ENCODE measurements at places on chromosomes 3 and 15. TPM values are rescaled to one million over a fixed set of nuclear protein-coding genes. Genes with fewer than 3 reads are reported as not detected.
A peak's percentile ranks its signal among the peaks of the same experiment; 100 is the strongest.

DNA sequence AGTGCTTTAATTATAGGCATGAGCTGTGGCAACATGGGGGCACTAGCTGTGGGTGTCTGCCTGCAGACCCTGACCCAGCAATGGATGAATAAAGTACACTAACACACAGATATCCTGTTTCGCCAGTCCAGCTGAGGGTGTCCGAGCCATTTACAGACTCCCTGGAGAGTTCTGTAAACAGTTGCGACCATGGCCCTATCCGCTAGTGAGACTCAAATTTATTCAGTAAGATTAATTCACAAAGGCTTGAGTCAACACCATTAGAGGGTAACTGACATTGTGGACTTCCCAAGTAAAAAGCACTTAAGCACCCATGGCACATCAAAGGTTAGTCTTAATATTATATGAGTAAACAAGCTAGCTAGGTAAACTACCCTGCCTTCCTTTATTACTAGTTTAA is 161.6 kb downstream of the TBL1XR1 start:
- H3K4me3 ChIP-seq, result no peak overlapping the region
- H3K36me3 ChIP-seq, result peaks cover 42% of the 10 kb centered on the region
- DNase-seq, result no peak
- H3K27me3 ChIP-seq, result no peaks in the 10 kb centered on the region
- H3K4me1 ChIP-seq, result peaks cover 3% of the 10 kb centered on the region

GRCh38 chr3:14514323-14514720 is 25.8 kb downstream of the GRIP2 start:
- H3K36me3 ChIP-seq, result no peaks in the 10 kb centered on the region
- peaks cover 2% of the 10 kb centered on the region for H3K27me3 ChIP-seq
- DNase-seq, result peak; percentile 13
- no peak overlapping the region for H3K4me3 ChIP-seq
- H3K4me1 ChIP-seq, result no peaks in the 10 kb centered on the region

DNA sequence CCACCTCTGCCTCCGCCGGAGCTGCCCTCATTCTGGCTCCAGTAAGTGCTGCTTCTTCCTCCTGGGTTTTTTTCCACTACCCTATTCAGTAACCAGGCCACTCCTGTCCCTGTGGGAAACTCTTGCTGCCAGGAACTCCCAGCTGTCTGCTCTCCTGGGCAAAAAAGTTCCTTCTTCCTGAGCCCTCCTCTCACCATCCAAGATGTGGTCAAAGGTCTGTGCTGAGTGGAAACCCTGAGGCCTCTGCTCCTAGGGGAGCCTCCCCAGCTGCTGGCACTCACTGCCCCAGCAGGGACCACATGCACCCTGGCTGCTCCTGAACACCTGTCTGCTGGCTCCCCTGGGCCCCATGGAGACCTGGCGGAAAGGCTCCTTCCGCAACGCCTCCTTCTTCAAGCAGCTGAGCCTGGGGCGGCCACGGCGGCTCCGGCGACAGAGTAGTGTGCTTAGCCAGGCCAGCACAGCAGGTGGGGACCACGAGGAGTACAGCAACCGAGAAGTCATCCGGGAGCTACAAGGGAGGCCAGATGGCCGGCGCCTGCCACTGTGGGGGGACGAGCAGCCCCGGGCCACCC is 454 bp downstream of the C15orf62 start:
- peaks cover 23% of the 10 kb centered on the region for H3K4me1 ChIP-seq
- no peaks in the 10 kb centered on the region for H3K27me3 ChIP-seq
- no peak for DNase-seq
- H3K4me3 ChIP-seq, result peak overlapping the region; percentile 58
- peaks cover 6% of the 10 kb centered on the region for H3K36me3 ChIP-seq

GRCh38 chr3:57556459-57557084 is 498 bp downstream of the PDE12 start:
- H3K4me3 ChIP-seq, result peak overlapping the region; percentile 90
- DNase-seq, result no peak
- no peaks in the 10 kb centered on the region for H3K27me3 ChIP-seq
- H3K4me1 ChIP-seq, result peaks cover 33% of the 10 kb centered on the region
- H3K36me3 ChIP-seq, result peaks cover 22% of the 10 kb centered on the region

- no peaks in the 10 kb centered on the region for H3K4me1 ChIP-seq
- H3K27me3 ChIP-seq, result peaks cover 6% of the 10 kb centered on the region
- no peak for DNase-seq
- H3K4me3 ChIP-seq, result no peak overlapping the region
- no peaks in the 10 kb centered on the region for H3K36me3 ChIP-seq
Observed at GRCh38 chr15:78651007-78651406, 10.0 kb upstream of the CHRNB4 start.

GRCh38 chr15:81087066-81087465 is 47.0 kb upstream of the CFAP161 start:
- H3K27ac ChIP-seq, result no peak overlapping the region
- no peak for DNase-seq
- peaks cover 14% of the 10 kb centered on the region for H3K27me3 ChIP-seq
- peaks cover 3% of the 10 kb centered on the region for H3K4me1 ChIP-seq
- no peak overlapping the region for H3K4me3 ChIP-seq

GRCh38 chr15:64635499-64636495 is 139.6 kb downstream of the RBPMS2 start:
- no peak for DNase-seq
- H3K4me3 ChIP-seq, result peak overlapping the region; percentile 62
- peaks cover 32% of the 10 kb centered on the region for H3K36me3 ChIP-seq
- H3K27ac ChIP-seq, result peak overlapping the region; percentile 80
- H3K27me3 ChIP-seq, result peaks cover 2% of the 10 kb centered on the region

DNA sequence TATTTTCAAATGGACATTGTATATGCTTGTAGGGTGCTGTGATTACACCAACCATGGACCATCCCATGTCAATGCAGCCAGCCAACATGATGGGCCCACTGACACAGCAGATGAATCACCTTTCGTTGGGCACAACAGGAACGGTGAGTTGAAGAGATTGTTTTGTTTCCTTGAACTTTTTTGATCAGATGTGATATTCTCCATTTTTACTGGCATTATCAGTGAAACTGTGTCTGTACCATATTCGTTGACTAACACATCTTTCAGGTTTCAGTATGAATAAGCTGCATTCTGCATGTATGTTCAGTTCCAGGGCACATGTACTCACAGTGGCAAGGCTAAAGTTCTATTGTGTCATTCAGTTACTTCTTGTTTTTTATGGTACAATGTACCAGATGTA is 655.2 kb downstream of the RBMS3 start:
- H3K36me3 ChIP-seq, result no peaks in the 10 kb centered on the region
- no peak overlapping the region for H3K4me3 ChIP-seq
- H3K27ac ChIP-seq, result no peak overlapping the region

GRCh38 chr3:122793568-122794416 is at the start of gene HSPBAP1:
Gene HSPBAP1 (minus strand): TSS chr3:122793831. CDS start chr3:122793680, 151 bp downstream.
- peak within 1 kb of the TSS; percentile 84 for H3K4me3 ChIP-seq
- DNase-seq, result peak; percentile 89
- no peaks in the 10 kb centered on the region for H3K27me3 ChIP-seq
- H3K4me1 ChIP-seq, result peaks cover 22% of the 10 kb centered on the region

DNA sequence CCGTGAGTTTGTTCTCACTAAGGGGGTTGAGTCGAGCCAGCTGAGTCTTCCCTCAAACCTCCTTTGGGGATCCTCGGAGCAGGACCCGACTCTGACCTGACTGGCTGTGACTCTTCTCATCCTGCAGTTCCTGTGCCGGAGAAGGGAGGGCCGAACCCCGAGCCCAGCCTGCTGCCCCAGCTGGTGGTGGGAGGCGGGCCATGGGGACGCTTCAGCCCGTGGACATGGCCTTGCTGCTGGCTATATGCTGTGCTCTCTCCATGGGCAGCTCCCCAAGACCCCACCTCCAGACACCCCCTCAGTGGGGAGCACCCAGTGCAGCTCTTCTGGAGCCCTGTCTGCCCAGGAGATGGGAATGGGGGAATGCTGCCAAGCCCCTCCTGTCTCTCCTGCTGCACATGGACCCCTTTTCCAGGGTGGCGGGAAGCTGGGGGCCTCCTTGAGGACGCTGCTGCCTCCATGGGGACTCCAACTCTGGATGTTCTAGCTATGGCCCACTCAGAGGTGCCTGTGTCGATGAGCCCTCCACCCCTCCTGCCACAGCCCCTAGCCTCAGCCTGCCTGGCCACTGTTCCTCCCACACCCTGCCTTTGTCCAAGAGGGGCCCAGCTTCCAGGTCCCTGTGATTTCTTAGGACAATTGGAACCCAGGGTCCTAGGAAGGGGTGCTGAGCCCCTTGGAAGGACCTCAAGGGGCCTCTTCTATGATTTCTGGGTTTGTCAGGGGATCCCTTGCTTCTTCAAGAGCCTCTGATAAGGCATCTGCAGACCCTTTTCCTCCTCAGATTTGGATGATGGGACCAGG is 12.8 kb downstream of the C15orf39 start:
- H3K27ac ChIP-seq, result no peak overlapping the region
- no peaks in the 10 kb centered on the region for H3K27me3 ChIP-seq
- peaks cover 18% of the 10 kb centered on the region for H3K4me1 ChIP-seq
- peaks cover 7% of the 10 kb centered on the region for H3K36me3 ChIP-seq
- H3K4me3 ChIP-seq, result no peak overlapping the region

- H3K27ac ChIP-seq, result no peak overlapping the region
- no peak for DNase-seq
- H3K36me3 ChIP-seq, result no peaks in the 10 kb centered on the region
- H3K4me1 ChIP-seq, result peaks cover 2% of the 10 kb centered on the region
- peaks cover 19% of the 10 kb centered on the region for H3K27me3 ChIP-seq
Observed at GRCh38 chr3:33786565-33787327, 11.7 kb upstream of the PDCD6IP start.

- no peaks in the 10 kb centered on the region for H3K4me1 ChIP-seq
- no peaks in the 10 kb centered on the region for H3K36me3 ChIP-seq
- H3K27ac ChIP-seq, result no peak overlapping the region
Observed at GRCh38 chr15:73386886-73387506, 18.2 kb upstream of the HCN4 start.

DNA sequence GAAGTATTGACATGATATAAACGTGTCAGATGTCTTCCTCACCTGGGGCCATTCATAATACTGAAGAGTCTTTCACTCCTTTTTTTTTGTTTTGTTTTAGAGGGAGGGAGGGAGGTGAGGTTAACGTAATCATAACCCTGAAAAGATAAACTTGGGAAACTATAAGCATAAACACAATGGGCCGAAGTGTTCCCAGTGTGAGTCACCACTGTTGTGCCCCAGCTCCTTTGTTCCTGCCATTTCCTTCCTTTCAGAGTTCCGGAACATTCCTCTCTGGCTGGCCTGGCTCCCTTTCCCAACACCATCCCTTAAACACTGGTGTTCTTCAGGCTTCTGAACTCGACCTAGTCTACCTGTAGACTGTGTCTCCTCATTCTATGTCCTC is 18.6 kb downstream of the PLD1 start:
- no peaks in the 10 kb centered on the region for H3K36me3 ChIP-seq
- no peak for DNase-seq
- peaks cover 7% of the 10 kb centered on the region for H3K27me3 ChIP-seq

GRCh38 chr3:13451301-13451673 is 28.8 kb upstream of the HDAC11 start:
- DNase-seq, result peak; percentile 42
- H3K27me3 ChIP-seq, result no peaks in the 10 kb centered on the region
- H3K36me3 ChIP-seq, result no peaks in the 10 kb centered on the region
- peak overlapping the region; percentile 88 for H3K27ac ChIP-seq
- peak overlapping the region; percentile 79 for H3K4me3 ChIP-seq
- H3K4me1 ChIP-seq, result peaks cover 11% of the 10 kb centered on the region

DNA sequence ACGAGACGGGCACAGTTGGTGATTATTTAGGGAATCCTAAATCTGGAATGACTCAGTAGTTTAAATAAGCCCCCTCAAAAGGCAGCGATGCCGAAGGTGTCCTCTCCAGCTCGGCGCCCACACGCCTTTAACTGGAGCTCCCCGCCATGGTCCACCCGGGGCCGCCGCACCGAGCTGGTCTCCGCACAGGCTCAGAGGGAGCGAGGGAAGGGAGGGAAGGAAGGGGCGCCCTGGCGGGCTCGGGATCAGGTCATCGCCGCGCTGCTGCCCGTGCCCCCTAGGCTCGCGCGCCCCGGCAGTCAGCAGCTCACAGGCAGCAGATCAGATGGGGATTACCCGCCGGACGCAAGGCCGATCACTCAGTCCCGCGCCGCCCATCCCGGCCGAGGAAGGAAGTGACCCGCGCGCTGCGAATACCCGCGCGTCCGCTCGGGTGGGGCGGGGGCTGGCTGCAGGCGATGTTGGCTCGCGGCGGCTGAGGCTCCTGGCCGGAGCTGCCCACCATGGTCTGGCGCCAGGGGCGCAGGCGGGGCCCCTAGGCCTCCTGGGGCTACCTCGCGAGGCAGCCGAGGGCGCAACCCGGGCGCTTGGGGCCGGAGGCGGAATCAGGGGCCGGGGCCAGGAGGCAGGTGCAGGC is 318.0 kb downstream of the FGF12 start:
- peaks cover 53% of the 10 kb centered on the region for H3K27me3 ChIP-seq
- H3K4me3 ChIP-seq, result peak overlapping the region; percentile 18
- H3K4me1 ChIP-seq, result peaks cover 3% of the 10 kb centered on the region
- DNase-seq, result peak; percentile 41
- H3K27ac ChIP-seq, result no peak overlapping the region

- DNase-seq, result no peak
- H3K4me1 ChIP-seq, result peaks cover 2% of the 10 kb centered on the region
- peak overlapping the region; percentile 38 for H3K4me3 ChIP-seq
- H3K27me3 ChIP-seq, result peaks cover 3% of the 10 kb centered on the region
Observed at GRCh38 chr15:62624547-62625378, 417.8 kb upstream of the TPM1 start.

- peaks cover 10% of the 10 kb centered on the region for H3K4me1 ChIP-seq
- H3K27me3 ChIP-seq, result no peaks in the 10 kb centered on the region
- H3K4me3 ChIP-seq, result no peak overlapping the region
- peaks cover 5% of the 10 kb centered on the region for H3K36me3 ChIP-seq
- DNase-seq, result no peak
Observed at GRCh38 chr3:66456711-66457173, 44.1 kb downstream of the LRIG1 start.

DNA sequence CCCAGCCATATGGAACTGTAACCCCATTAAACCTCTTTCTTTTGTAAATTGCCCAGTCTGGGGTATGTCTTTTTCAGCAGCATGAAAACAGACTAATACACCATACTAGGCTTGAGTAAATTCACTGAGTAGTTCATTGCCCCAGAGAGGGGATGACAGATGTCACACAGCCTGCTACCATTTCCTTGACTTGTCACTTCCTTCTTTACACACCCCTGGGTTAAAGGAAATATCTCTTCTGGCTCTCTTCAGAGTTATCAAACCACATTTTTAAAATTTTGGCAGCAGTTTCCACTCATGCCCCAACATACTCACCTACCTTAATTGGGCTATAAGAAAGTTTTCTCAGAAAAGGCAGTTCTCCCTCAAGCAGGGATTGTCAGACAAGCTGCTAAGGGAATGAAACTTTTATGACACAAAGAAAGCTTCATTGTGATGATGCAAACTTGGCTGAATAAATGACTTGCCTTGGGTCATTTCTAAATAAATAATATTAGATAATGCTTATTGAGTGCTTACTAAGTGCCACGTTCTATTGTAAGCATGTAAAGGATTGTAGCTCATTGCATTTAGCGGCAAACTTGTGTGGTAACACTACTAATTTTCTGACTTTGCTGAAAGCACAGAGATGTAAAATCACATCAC is 68.0 kb upstream of the RBMS3 start:
- peak overlapping the region; percentile 68 for H3K27ac ChIP-seq
- no peaks in the 10 kb centered on the region for H3K27me3 ChIP-seq
- H3K4me1 ChIP-seq, result peaks cover 4% of the 10 kb centered on the region
- H3K4me3 ChIP-seq, result peak overlapping the region; percentile 18
- DNase-seq, result no peak
- peaks cover 3% of the 10 kb centered on the region for H3K36me3 ChIP-seq

Gene APEH
- 165 TPM for total RNA-seq

Gene PLA2G4D
- not detected for total RNA-seq

Gene USP8
- 58.0 TPM for total RNA-seq

Gene UMPS
- total RNA-seq, result 33.4 TPM

Gene CP
- not detected for total RNA-seq

Gene SPINT1
- 6.6 TPM for total RNA-seq

Gene OR5K2
- total RNA-seq, result not detected

Gene CAPN3
- 8.3 TPM for total RNA-seq

Gene LRRIQ4
- 0.23 TPM for total RNA-seq
